ENCODE measurements at places on chromosomes 12 and 14.

- no peak for DNase-seq
These were observed 61.1 kb downstream of the WDR20 start for GRCh38 chr14:102200690-102201352.

DNA sequence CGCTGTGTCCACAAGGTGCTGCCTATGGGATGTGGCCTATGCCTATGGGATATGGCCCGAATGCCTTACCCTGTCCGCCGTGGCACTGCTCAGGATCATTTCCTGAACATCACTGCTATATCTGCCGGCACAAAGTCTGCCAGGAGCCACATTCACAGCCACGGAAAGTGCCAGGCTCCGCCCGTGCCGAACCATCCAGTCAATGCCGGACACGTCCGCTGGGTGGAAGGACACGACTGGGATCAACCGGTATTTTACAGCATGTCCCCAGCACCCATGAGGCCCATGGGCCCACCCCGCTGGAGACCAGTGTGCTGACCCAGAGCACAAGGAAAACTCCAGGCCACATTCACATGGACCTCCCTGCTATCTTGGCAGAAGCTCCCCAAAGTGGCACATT is 14.6 kb upstream of the RAB35 start:
- DNase-seq = no peak

- no peak for DNase-seq
These were observed 6.5 kb upstream of the PRDM4 start for GRCh38 chr12:107767466-107767865.

- DNase-seq = no peak
These were observed 4.9 kb downstream of the DUSP6 start for GRCh38 chr12:89347325-89347829.

Measured in C1 segment of cervical spinal cord (tissue), 14 donors.